Stimulated activated CD4-positive, alpha-beta T cell treated with anti-CD3 and anti-CD28 coated beads, Interleukin-12 subunit alpha, Interleukin-12 subunit beta, amount 100 ng/mL, for 48 hours (primary cell): ENCODE measurements at places on chromosomes 2 and 18.

DNA sequence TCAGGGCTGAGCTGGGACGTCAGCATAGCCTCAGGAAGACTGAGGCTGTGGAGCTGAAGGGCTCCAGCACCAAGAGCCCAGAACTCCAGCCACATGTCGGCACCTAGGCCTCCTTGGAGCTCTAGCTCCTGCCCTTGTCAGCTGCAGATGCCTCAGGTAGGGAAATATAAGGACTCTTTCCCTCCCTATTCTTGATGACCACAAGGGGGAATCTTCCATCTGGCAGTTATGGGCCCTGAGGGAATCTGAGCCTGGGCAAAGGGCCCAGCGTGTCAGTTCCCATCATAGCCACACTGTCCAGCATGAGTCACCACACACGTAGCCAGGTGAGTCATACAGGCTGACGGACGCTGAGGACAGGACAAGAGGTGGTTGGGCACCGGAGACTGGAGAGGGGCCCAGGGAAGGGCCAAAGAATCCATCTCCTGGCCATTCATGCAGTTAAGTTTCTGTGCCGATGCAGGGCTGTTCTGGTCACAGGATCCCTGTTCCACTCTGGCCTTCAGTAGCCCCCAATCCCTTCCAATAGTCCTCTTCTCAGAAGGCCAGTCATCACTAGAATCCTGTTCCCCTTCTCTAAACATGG is 1.8 kb downstream of the MPV17 start:
- DNase-seq = no peak

DNA sequence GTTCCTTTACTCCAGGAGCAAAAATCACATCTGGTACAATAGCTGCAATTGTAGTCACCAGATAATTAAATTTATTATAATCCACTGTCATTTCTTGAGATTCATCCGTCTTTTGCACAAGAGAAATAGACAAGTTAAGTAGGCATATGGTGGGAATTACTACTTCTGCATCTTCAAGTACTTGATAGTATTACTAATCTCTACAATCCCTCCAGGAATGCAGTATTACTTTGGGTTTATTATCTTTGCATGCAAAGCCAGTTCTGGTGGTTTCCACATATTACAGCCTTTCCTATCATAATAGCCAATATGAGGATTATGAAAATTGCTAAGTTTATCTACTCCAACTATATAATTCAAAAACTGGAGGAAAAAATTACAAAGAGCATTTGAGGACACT is 254.1 kb downstream of the IKZF2 start:
- DNase-seq = no peak

- DNase-seq = no peak
Measured at GRCh38 chr2:188798159-188798558, 176.0 kb upstream of the COL3A1 start.

DNA sequence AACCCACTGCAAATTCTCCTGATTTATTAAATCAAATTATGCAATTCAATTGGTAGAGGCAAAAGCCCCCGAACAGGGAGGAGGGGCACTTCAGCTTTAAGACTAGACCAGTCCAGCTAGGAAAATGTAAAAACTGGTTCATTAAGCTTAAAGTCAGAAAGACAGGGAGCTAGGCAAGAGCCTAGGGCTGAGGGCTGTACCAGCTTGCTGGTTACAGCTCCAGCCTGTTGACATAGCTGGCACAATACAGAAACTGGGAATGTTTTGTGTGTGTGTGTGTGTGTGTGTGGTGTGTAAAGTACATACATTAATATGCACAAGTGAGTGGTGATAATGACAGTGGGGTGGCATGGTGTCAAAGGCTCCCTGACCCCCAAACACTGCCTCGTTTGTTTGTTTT is 307.0 kb upstream of the CELF4 start:
- no peak for DNase-seq

DNA sequence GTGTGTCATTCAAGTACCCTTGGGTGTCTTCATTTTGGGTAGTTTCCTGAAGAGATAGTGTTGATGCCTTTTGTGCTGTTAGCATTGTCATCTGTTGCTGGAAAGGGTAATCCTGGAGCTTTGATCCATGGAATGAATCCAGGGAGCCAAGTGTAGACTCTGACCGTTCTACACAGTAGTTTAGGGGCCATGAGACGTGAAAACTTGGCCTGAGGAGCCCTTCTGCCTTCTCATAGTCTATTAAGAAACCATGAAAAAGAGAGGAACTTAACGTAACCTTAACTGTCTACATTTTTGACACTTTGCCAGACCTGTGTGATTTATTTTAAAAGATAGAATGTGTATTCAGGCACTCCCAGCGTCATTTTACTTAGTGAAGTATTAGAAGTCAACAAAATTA is 194.0 kb downstream of the BABAM2 start:
- DNase-seq = no peak

DNA sequence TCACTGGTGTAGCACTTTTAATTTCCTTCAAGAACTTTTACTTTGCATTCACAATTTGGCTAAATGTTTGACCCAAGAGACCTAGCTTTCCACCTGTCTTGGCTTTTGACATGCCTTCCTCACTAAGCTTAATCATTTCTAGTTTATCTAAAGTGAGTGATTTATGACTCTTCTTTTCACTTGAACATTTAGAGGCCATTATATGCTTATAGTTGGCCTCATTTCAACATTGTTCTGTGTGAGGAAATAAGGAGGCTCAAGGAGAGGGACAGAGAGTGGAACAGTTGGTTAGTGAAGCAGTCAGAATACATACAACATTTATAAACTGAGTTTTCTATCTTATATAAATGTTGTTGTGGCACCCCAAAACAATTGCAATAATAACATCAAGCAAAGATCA is 489.3 kb upstream of the CDH2 start:
- DNase-seq = no peak
